ENCODE measurements at places on chromosomes 12 and 14. TPM values are rescaled to one million over a fixed set of nuclear protein-coding genes. Genes with fewer than 3 reads are reported as not detected.

The SLC25A47 gene
- total RNA-seq, result not detected

The KRT75 gene
- total RNA-seq, result 0.29 TPM

The PLEKHG7 gene
- 0.02 TPM for total RNA-seq

The SRGAP1 gene
- total RNA-seq, result 10.6 TPM

The GPR84 gene
- 0.09 TPM for total RNA-seq

The APOF gene
- total RNA-seq, result not detected

The TIMM9 gene
- 82.9 TPM for total RNA-seq

The PRORP gene
- total RNA-seq, result 32.2 TPM

The GALNT9 gene
- 7.1 TPM for total RNA-seq

The OTX2 gene
- not detected for total RNA-seq

The TAS2R43 gene
- total RNA-seq, result not detected

The ACSM4 gene
- total RNA-seq, result not detected

The DEPDC4 gene
- 1.3 TPM for total RNA-seq

The PRR4 gene
- 1.5 TPM for total RNA-seq

The GLI1 gene
- total RNA-seq, result 9.9 TPM

The KLRF2 gene
- total RNA-seq, result not detected

The LMNTD1 gene
- total RNA-seq, result not detected

The FOXN4 gene
- total RNA-seq, result 0.12 TPM

The LALBA gene
- not detected for total RNA-seq

The SIX4 gene
- total RNA-seq, result 2.1 TPM

The RDH16 gene
- total RNA-seq, result 0.05 TPM

The TOMM20L gene
- total RNA-seq, result not detected

The STXBP6 gene
- total RNA-seq, result 2.2 TPM

The CD163L1 gene
- total RNA-seq, result 0.52 TPM

The LRFN5 gene
- not detected for total RNA-seq

The IL22 gene
- not detected for total RNA-seq

The TAS2R9 gene
- total RNA-seq, result not detected

The SLC25A21 gene
- total RNA-seq, result 1.6 TPM

The SLC39A2 gene
- total RNA-seq, result not detected

The STAT6 gene
- total RNA-seq, result 48.7 TPM

The TSHR gene
- total RNA-seq, result not detected

The PTPN6 gene
- total RNA-seq, result 10.3 TPM

The TMEM132C gene
- not detected for total RNA-seq

The NAA30 gene
- total RNA-seq, result 11.5 TPM

The ZBTB42 gene
- 3.5 TPM for total RNA-seq

The TEAD4 gene
- total RNA-seq, result 43.1 TPM

The CLEC1B gene
- total RNA-seq, result not detected

The CISTR gene
- total RNA-seq, result not detected
